ENCODE measurements at places on chromosomes 11 and 22.

DNA sequence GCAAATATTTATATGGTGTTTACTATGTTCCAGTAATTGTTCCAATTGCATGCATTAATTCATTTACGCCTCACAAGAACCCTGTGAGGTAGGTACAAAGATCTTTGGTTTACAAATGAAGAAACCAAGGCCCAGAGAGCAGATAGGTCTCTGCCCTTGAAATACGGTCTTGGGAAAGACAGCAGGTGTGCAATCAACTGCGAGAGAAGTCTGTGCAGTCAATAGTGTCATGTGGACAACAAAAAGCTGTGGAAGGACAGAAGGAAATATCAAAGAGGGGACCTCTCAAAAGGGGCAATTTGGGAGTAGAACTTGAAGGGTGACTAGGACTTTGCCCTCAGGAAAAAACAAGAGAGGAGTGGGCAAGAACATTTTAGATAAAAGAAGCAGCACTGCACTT lies 8.9 kb downstream of the CNTF start:
- DNase-seq, result no peak
- peaks cover 3% of the 10 kb centered on the region for H3K36me3 ChIP-seq
- H3K4me3 ChIP-seq, result no peak overlapping the region
- no peaks in the 10 kb centered on the region for H3K4me1 ChIP-seq

DNA sequence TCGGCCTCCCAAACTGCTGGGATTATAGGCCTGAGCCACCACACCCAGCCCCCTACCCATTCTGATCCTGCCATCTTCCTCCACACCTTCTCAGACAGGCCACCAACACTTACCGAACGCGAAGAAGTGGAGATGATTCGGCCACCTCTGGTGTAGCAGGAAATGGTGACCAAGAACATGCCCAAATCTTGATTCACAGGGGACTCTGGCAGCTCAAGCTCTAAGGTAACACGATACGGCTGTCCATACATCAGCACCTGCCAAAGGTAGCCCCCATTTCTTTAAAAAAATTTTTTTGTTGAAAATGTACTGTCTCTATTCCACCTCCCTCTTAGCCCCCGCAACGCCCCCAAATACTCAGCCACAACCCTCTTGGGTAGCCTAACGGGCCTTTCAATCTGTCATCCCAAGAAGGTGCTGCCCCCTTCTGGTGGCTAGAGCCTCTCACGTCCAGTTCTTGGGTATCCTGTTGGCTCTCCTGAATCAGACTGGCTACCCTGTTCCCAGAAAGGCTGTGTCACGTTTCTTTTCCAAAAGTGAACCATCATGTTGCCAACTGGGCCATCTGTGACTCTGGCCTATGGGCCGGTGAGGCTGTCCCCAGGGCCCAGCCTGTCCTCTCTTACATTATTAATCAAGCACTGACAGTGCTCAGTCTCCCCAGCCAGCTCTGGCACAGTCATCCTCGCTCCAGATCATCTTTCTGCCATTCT lies 5.3 kb upstream of the LRRN4CL start:
- H3K27me3 ChIP-seq, result no peaks in the 10 kb centered on the region
- no peak overlapping the region for H3K27ac ChIP-seq
- H3K36me3 ChIP-seq, result peaks cover 4% of the 10 kb centered on the region
- no peak overlapping the region for H3K4me3 ChIP-seq
- H3K4me1 ChIP-seq, result no peaks in the 10 kb centered on the region

- peak; percentile 33 for DNase-seq
- no peaks in the 10 kb centered on the region for H3K27me3 ChIP-seq
- H3K4me1 ChIP-seq, result no peaks in the 10 kb centered on the region
- no peaks in the 10 kb centered on the region for H3K36me3 ChIP-seq
- H3K4me3 ChIP-seq, result no peak overlapping the region
Measured at GRCh38 chr11:45795379-45795778, 9.6 kb upstream of the SLC35C1 start.

GRCh38 chr22:43582394-43582793 lies 170.6 kb downstream of the MPPED1 start:
- no peak overlapping the region for H3K27ac ChIP-seq
- no peak overlapping the region for H3K4me3 ChIP-seq
- H3K27me3 ChIP-seq, result no peaks in the 10 kb centered on the region
- H3K36me3 ChIP-seq, result no peaks in the 10 kb centered on the region
- H3K4me1 ChIP-seq, result no peaks in the 10 kb centered on the region
